ENCODE measurements at places on chromosomes 4 and X. TPM values are rescaled to one million over a fixed set of nuclear protein-coding genes. Genes with fewer than 3 reads are reported as not detected.

NLGN4X gene
- total RNA-seq, result 0.05 TPM

GIMD1 gene
- total RNA-seq, result not detected

DNA sequence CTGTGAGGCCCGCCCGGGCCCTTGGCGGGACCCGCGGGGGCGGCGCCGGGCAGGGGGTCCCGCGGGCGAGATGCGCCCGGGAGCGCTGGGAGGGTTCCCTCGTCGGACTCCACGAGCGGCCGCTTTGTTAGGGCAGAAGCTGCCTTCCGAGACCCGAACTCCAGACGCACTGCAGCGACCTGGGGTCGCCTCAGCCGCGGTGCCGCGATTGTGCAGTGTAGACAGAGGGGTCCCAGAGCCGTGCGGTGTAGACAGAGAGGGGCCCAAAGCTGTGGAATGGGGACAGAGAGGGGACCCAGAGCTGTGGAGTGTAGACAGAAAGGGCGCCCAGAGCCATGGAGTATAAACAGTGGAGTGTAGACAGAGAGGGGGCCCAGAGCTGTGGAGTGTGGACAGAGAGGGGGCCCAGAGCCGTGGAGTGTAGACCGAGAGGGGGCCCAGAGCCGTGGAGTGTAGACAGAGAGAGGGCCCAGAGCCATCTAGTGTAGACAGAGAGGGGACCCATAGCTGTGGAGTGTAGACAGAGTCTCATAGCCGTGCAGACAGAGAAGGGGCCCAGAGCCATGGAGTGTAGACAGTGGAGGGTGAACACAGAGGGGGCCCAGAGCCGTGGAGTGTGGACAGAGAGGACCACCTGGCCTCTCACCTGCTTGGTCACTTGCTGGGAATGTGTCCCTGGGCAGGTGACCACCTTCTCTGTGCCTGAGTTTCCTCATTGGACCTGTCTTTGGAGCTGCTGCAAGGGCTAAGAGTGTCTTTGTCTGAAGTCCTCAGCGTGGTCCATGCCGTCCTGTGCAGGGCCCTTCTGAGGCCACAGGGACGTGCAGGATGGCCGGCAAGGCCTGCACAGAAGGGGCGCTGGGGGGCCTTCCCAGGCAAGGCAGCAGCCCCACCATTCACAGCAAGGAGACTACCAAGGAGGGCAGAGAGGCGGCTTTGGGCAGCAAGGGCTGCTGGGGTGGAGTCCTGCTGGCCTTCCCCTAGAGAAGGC, 875 bp downstream of the RGS12 start:
- DNase-seq, result no peak

DNA sequence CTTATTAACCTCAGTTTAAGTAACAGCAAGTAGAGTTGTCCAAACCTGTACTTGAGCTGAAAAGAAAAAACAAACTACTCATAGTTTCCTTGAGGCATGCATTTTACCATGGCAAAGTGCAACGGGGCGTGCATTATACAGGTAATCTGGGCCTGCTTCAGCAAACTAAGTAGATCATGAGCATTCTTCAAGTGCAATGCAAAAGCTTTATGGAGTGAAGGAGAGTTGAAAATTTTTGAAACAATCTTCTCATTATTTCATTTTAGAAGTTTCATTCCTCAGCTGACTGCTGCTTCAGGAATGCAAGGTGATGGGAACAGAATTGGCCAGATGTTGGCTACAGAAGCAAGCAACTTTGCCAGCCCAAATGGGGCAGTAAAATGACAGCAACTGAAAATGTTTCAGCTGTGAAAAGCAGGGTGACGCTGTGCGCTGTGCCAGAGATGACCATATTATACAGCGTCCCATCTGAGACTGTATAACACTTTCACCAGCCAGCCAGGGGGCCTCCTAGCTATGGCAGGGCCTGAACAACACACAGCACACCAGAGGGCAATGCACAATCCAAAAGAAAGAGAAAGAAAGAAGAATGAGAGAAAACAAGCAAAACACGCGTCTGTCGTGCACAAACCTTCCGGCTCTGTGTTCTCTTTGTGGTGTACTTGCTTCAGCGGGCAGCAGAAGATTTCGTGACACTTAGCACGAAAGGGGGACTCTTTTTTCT, 145.5 kb upstream of the FGF13 start:
- DNase-seq, result no peak
